ENCODE measurements at places on chromosomes 13 and 19. TPM values are rescaled to one million over a fixed set of nuclear protein-coding genes. Genes with fewer than 3 reads are reported as not detected.

GRCh38 chr13:50400035-50400726 lies 384.9 kb downstream of the KCNRG start:
- DNase-seq: no peak

DNA sequence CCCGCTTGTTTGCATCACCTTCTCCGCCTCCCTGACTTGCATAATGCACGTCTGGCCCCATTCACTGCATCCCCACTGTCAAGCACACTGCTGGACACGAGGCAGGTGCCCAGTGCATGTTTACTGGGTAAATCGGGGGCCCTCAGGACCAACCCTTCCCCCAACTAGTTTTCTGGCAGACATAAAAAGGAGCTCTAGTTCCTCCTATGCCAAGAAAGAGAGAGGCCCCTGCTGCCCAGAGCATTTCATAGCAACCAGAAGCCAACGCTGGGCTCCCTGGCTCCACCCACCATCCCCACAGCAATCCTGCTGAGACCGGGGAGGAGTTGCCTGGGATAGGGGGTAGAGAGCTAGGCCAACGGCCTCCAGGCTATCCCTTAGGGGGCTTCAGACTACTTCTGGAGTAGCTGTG lies 23.2 kb downstream of the ANKRD27 start:
- no peak for DNase-seq

DNA sequence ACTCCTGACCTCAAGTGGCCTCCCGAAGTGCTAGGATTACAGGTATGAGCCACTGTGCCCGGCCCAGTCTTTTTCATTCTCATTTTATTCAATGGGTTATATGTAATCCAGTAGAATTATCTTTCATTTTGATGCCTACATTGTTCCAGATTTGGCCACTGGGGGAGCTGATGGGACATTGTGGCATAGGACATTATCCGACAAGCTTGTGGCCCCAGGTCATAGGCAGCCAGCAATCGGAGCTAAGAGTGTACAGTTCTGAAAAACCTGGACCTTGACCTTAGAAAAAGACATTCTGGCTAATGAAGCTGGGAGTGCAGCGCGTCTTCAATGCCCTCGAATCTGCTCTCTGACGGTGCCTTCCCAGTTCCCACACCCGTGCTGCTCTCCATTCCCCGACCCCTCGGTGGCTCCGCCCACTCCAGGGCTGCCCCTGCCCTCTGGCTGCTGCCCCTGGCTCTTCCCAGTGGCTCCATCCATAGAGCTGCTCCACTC lies 108.7 kb downstream of the TEX29 start:
- DNase-seq: peak; percentile 7

DNA sequence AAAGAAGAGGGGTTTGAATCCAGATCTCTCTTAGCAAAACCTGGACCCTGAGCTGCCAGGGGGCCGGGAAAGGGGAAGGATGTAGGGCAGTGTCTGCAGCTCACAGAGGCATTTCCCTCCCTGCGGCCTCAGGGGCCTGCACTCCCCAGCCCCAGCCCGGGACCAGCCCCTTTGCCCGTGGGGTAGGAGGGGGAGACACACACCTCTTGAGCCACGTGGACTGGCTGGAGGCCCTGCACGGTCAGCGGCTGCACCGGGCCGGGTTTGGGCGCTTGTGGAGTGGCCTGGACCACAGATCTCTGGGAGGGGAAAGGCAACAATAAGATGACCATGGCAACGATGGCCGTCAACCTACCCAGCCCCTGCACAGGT lies 26.9 kb downstream of the RFX1 start:
- no peak for DNase-seq

GRCh38 chr13:112867301-112867711 lies 101.7 kb upstream of the MCF2L start:
- DNase-seq: no peak

The SLC25A41 gene
- total RNA-seq: 0.24 TPM

The TUBB4A gene
- 3.0 TPM for total RNA-seq

The MYH14 gene
- not detected for total RNA-seq

Measured in activated T-helper 1 cell treated with anti-CD3 and anti-CD28 coated beads, Interleukin-12 subunit alpha, Interleukin-12 subunit beta, Interleukin-2, Interleukin-4 antibody, amounts not matched to agents 30 ng/mL and 10 ng/mL and 1 ng/mL, durations not matched to agents 14 hours and 24 hours and 36 hours (primary cell).